Esophagus muscularis mucosa (tissue), 4 donors: ENCODE measurements at places on chromosomes 2 and 18. TPM values are rescaled to one million over a fixed set of nuclear protein-coding genes. Genes with fewer than 3 reads are reported as not detected.

DNA sequence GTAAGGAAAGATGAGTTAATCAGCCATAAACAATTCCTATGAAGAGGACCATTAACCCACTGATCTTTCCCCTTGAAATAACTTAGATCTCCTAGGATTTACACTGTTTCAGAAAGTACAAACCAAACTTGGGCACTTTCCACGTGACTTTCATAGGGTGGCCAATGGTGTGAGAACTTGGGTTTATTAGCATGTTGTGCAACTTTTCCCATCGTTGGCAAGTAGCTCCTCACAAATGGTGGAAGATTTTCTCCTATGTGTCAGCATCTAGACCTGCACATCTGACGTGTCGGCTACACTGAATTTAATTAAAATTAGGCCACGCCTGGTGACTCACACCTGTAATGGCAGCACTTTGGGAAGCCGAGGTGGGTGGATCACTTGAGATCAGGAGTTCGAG lies 116.3 kb downstream of the GALNT1 start:
- no peak for DNase-seq
- H3K36me3 ChIP-seq: peaks cover 20% of the 10 kb centered on the region
- H3K4me3 ChIP-seq: no peak overlapping the region
- H3K27me3 ChIP-seq: no peaks in the 10 kb centered on the region

GRCh38 chr2:231604685-231605606 lies 12.3 kb downstream of the TEX44 start:
- H3K36me3 ChIP-seq: no peaks in the 10 kb centered on the region
- peak; percentile 100 for DNase-seq
- no peaks in the 10 kb centered on the region for H3K27me3 ChIP-seq
- peak overlapping the region; percentile 55 for H3K4me3 ChIP-seq

GRCh38 chr2:219429958-219430606 lies 4.6 kb upstream of the SPEG start:
- H3K4me1 ChIP-seq: peaks cover 48% of the 10 kb centered on the region
- peak overlapping the region; percentile 94 for H3K27ac ChIP-seq
- H3K4me3 ChIP-seq: no peak overlapping the region

GRCh38 chr2:222671259-222672067 lies at the start of gene MOGAT1:
TSS of gene MOGAT1 (plus strand) at chr2:222671658. CDS start at chr2:222671786, 128 bp downstream.
- peaks cover 18% of the 10 kb centered on the region for H3K27me3 ChIP-seq
- peaks cover 15% of the 10 kb centered on the region for H3K4me1 ChIP-seq
- no peaks in the 10 kb centered on the region for H3K36me3 ChIP-seq
- no peak within 1 kb of the TSS for H3K27ac ChIP-seq
- H3K4me3 ChIP-seq: peak within 1 kb of the TSS; percentile 54
- DNase-seq: no peak

GRCh38 chr2:148023861-148024260 lies 3.0 kb downstream of the MBD5 start:
- DNase-seq: no peak
- peaks cover 51% of the 10 kb centered on the region for H3K4me1 ChIP-seq
- H3K4me3 ChIP-seq: no peak overlapping the region

DNA sequence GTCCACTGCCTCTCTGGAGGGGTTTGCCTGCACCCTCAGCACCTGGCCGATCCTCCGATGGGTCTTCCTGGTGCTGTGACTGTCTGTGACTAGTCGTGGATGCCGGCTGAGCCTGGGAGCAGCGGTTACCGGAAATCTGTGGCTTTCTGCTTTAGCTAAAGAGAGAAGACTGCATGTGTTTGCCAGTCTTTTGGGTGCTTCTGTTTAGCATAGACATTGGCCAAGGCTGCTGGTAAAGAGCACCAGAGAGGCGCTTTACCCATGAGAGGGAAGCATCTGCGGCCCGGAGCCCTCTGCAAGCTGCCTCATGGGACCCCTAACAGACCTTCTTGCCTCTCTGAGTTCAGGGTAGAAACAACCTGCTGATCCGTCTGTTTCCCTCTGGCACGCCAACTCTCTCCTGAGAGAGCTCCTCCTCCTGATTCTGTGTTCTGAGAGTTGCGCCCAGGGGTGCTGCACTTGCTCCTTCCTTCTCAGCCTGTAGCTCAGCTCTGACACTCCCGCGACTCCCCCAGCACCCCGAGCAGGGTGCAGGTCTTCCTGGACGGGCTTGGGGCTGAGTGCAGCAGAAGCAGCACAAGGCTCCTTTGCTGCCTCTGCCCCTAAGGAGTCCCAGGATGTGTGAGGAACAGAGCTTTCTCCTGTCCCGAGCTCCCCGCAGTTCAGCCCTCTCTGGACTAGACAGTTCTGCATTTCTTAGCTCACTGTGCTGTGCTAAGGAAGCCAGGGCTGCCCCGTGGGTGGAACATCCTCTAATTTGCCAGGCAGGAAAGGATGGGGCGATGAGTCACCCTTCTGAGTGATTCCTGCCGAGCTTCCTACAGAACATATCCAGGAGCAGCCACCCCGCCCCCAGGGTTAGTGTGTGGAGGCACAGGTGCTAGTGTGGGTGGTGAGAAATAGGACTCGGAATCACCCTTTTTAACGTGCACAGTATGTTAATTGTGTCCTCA lies 203.2 kb downstream of the SH3RF3 start:
- no peak for DNase-seq
- peak overlapping the region; percentile 63 for H3K27ac ChIP-seq
- H3K4me3 ChIP-seq: peak overlapping the region; percentile 22
- H3K36me3 ChIP-seq: no peaks in the 10 kb centered on the region
- peaks cover 17% of the 10 kb centered on the region for H3K4me1 ChIP-seq
- no peaks in the 10 kb centered on the region for H3K27me3 ChIP-seq

BOK gene
- 86.0 TPM for total RNA-seq

CCDC74A gene
- 6.3 TPM for total RNA-seq

CCDC195 gene
- total RNA-seq: not detected

DNA sequence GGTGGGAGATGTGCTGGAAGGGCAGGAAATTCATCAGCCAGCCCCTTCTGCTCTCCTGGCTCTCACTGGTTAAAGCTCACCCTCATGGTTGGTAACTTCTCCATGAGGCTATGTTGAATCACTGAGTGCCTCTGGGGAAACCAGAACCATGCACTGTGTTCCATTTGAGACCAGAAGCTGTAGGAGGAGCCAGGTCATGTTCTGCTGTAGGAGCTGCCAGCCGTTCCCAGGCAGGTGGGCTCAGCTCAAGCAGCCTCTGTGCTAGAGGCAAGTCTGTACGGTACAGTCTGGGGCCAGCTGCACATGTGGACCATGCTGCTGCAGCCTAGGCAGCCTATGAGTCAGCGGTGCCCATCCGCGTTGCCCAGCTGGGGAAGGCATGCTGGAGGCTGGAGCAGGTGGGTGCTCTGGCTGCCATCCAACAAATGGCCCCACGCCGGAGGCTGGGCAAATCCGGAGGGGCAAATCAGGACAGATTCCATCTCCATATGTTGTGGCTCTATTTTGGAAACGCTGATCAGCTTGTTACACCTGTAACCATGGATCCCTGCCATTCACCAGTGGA lies 22.0 kb upstream of the KCNF1 start:
- H3K27ac ChIP-seq: no peak overlapping the region
- no peak for DNase-seq
- peaks cover 5% of the 10 kb centered on the region for H3K27me3 ChIP-seq
- no peak overlapping the region for H3K4me3 ChIP-seq
- no peaks in the 10 kb centered on the region for H3K36me3 ChIP-seq

GPR155 gene
- 43.2 TPM for total RNA-seq

DNA sequence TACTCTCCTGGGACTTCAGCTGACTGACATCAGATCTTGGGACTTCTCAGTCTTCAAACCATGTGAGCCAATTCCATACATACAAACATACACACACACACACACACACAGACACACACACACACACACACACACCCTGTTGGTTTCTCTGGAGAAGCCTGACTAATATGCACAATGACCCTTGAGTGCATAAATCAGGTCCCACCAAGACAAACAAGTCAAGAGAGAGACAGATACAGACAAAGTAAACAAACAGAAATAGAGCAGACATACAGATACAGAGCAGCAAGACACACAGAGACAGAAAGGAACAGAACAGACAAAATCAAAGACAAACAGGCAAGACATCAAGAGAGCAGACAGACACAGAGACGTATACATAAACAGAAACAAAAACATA lies 43.8 kb upstream of the DDX18 start:
- no peaks in the 10 kb centered on the region for H3K4me1 ChIP-seq
- no peak for DNase-seq
- no peaks in the 10 kb centered on the region for H3K36me3 ChIP-seq
- H3K27me3 ChIP-seq: no peaks in the 10 kb centered on the region
- no peak overlapping the region for H3K4me3 ChIP-seq

DAPL1 gene
- not detected for total RNA-seq

PRSS56 gene
- total RNA-seq: not detected

EFEMP1 gene
- total RNA-seq: 80.7 TPM

UGT1A4 gene
- total RNA-seq: not detected

AMER3 gene
- total RNA-seq: not detected

GRCh38 chr18:72542342-72542741 lies 1.8 kb downstream of the CBLN2 start:
- peak overlapping the region; percentile 14 for H3K4me3 ChIP-seq
- H3K36me3 ChIP-seq: no peaks in the 10 kb centered on the region
- DNase-seq: no peak
- no peaks in the 10 kb centered on the region for H3K27me3 ChIP-seq

DNA sequence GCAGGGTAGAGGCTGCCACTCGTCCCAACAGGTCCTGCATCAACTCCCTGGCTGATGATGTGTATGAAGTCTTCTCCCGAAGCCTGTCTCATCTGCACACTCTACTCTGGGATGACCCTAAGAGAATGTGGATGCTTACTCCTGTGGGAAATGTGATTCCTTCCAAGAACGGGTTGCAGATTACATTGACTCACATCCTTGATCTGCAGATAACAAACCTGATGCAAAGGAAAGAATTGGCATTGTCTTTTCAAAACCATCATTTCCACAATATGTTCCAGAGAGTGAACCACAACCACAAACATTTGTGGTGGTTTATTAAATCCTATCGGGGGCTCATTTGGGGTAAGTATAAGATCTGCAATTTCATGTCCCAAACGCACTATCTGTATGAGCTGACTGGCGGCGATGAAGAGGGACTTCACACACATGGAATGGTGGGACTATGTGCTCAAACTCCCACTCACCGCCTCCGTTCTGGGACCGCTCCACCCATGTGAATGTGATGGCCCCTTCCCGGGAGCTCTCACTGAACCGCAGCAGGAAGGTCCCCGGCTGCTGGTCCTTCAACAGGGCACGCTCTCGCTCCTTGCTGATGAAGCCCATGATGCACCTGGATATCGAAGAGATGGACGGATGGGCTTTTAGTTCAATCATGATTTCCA lies 35.5 kb downstream of the STAT1 start:
- no peaks in the 10 kb centered on the region for H3K27me3 ChIP-seq
- peaks cover 4% of the 10 kb centered on the region for H3K4me1 ChIP-seq
- H3K27ac ChIP-seq: no peak overlapping the region
- peaks cover 48% of the 10 kb centered on the region for H3K36me3 ChIP-seq
- H3K4me3 ChIP-seq: no peak overlapping the region

GRCh38 chr2:176189681-176190641 lies 1.5 kb downstream of the HOXD1 start:
- DNase-seq: no peak
- H3K27ac ChIP-seq: no peak overlapping the region
- peaks cover 97% of the 10 kb centered on the region for H3K27me3 ChIP-seq
- peak overlapping the region; percentile 66 for H3K4me3 ChIP-seq
- peaks cover 18% of the 10 kb centered on the region for H3K4me1 ChIP-seq
- no peaks in the 10 kb centered on the region for H3K36me3 ChIP-seq

- no peak overlapping the region for H3K4me3 ChIP-seq
- H3K36me3 ChIP-seq: no peaks in the 10 kb centered on the region
- H3K27ac ChIP-seq: no peak overlapping the region
- DNase-seq: no peak
Observed at GRCh38 chr18:56538746-56539145, 99.6 kb downstream of the TXNL1 start.

- H3K4me1 ChIP-seq: no peaks in the 10 kb centered on the region
- H3K27ac ChIP-seq: no peak overlapping the region
- H3K4me3 ChIP-seq: no peak overlapping the region
- H3K36me3 ChIP-seq: no peaks in the 10 kb centered on the region
Observed at GRCh38 chr2:205496370-205496769, 185.9 kb upstream of the NRP2 start.

DNA sequence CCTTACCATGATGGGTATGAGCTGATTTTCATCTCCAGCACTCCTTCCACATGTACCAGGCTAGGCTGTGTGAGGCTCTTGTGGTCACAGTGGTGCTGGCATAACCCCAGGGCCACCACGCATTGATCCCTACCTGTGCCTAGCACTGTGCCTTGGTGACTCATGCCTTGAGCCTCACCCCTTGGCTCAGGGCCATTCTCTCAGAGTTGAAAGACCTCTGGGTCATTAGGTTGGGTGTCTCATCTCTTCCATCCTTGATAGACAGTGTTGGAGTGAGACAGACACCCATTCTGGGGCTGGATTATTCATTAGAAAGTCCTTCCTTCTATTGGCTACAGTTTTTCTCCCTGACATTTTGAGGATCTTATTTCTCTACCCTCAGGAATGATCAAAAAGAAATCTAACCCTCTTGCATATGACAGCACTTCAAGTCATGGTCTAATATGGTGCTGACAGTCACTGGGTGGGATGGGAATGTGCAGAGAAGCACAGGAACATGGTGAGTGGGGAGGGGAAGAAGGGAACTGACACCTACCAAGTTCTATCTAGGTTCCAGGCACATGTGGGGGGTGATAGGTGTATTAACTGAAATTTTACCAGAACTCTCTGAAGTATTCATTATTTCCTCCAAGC lies 41.3 kb downstream of the DYSF start:
- H3K4me1 ChIP-seq: peaks cover 13% of the 10 kb centered on the region
- no peak for DNase-seq
- no peak overlapping the region for H3K27ac ChIP-seq
- H3K4me3 ChIP-seq: no peak overlapping the region
- peaks cover 6% of the 10 kb centered on the region for H3K36me3 ChIP-seq

- no peak for DNase-seq
- H3K27me3 ChIP-seq: no peaks in the 10 kb centered on the region
- H3K27ac ChIP-seq: no peak overlapping the region
- H3K4me1 ChIP-seq: no peaks in the 10 kb centered on the region
Observed at GRCh38 chr2:127305990-127306585, 12.1 kb upstream of the ERCC3 start.

EMILIN2 gene
- 10.8 TPM for total RNA-seq
